ENCODE measurements at places on chromosomes 1 and 21. TPM values are rescaled to one million over a fixed set of nuclear protein-coding genes. Genes with fewer than 3 reads are reported as not detected.

DNA sequence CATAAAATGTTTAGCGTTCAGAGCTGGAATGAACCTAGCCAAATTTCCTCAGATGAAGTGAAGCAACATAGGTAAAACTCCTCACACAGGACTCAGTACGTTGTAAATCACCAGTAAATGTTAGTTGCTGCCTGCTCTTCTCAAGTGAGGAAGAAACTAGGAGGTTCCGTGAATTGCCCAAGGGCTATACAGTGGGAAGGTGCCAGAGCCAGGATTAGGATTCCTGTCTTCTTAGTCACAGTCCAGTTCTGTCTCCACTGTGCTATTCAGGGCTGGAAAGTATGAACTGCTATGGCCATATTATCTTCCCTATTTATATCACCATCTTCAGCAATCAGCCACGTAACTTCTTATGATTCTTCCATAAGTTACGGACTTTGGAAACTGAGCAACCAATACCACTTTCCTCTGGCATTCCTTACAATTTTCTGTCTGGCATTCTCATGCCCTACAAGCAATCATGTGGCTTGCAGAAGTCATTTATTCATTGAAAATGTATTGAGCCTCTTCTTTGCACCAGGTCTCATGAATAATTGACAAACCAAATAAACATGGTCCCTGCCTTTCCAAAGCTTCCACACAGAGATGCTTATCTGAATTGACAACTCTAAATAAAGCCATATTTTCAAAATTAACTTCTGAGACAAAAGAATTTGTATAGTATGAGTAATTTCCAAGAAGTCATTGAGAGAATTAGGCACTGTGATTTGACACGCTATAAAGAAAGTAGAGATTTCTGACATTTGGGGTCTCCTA lies 271.6 kb upstream of the SGIP1 start:
- H3K4me1 ChIP-seq = no peaks in the 10 kb centered on the region
- DNase-seq = no peak
- H3K4me3 ChIP-seq = no peak overlapping the region

DNA sequence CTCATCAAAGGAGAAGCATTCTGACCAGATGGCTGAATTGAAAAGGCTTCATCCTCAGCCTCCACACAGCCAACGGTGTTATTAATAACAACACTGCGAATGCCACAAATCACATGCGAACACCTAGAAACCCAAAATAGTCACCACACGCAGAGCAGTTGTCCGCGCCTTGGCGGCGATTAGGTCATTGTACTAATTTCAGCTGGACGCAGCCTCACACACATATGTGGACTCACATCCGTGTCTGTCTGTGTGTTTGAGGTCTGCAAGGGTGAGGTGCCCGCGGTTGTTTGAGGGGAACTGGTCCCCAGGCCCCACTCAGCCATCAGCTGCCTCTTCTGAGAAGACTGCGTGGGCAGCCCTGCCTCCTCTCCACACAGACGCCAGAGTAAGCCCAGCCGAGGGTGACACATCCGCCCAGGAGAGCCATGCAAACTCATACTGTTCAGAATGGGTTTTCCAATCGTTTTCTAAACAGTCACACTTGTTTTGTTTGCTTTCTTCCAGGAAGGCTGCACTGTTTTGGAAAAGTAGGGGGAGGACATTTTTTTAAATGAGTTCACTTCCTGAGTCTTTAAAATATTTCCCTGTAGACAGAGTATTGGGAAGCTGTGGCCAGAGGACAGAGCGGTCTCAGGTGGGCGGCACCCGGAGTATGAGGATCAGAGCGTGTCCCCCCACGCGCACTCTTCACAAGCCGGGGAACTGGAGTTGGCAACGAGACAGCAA lies 53.4 kb downstream of the TOMM20 start:
- H3K27ac ChIP-seq = peak overlapping the region; percentile 97
- H3K4me1 ChIP-seq = peaks cover 76% of the 10 kb centered on the region
- H3K4me3 ChIP-seq = peak overlapping the region; percentile 58
- H3K27me3 ChIP-seq = no peaks in the 10 kb centered on the region

DNA sequence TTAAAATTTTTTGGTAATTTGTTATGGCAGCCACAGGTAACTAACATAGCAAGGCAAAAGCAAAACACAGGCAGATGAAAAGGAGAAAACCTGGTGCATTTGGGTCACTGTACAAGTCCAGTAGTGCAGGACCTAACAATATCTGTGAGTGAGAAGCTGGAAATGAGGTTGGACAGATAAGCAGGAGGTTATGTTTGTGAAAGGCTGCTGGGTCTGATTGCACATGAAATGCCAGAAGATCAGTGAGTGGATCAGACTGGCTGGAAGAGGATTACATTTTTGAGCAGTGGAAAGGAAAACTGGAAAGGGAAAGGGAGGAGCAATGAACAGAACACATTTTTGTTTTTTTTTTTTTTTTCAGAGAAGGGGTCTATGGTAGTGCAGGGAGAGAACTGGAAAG lies 73.6 kb downstream of the CYYR1 start:
- H3K27ac ChIP-seq = no peak overlapping the region
- H3K4me3 ChIP-seq = no peak overlapping the region
- H3K4me1 ChIP-seq = no peaks in the 10 kb centered on the region
- H3K36me3 ChIP-seq = no peaks in the 10 kb centered on the region

DNA sequence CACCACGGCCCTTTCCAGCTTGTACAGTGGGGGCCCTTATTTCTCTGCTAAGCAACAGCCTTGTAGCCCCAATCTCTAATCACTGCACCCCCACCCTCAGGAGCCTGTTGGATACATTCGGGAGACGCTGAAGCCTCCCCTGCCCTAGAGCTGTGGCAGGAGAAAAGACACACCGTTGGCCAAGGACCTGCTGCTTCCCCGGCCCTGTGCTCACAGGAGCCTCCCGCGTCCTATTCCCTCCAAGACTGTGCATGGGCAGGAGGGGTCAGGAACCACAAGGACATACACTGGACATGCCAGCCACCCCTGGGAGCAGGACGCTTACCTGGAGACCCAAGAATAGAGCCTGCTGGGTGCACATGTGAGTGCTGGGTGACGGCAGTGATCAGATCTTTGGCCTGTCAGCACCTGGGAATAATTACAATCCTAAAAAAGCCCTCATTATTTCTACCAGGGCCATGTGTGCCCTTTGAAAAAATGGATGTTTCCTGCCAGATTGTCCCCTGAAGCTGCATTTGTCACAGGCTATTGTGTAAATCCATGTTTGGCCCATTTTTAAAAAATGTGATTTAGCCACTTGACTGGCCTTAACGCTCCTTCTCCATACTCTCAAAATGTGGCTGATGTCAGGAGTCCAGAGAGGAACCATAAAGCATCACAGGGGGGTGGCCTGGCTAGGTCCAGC lies 590.6 kb downstream of the MATN1 start:
- no peak for DNase-seq
- H3K4me3 ChIP-seq = no peak overlapping the region
- no peaks in the 10 kb centered on the region for H3K4me1 ChIP-seq
- no peaks in the 10 kb centered on the region for H3K36me3 ChIP-seq
- no peaks in the 10 kb centered on the region for H3K27me3 ChIP-seq

DNA sequence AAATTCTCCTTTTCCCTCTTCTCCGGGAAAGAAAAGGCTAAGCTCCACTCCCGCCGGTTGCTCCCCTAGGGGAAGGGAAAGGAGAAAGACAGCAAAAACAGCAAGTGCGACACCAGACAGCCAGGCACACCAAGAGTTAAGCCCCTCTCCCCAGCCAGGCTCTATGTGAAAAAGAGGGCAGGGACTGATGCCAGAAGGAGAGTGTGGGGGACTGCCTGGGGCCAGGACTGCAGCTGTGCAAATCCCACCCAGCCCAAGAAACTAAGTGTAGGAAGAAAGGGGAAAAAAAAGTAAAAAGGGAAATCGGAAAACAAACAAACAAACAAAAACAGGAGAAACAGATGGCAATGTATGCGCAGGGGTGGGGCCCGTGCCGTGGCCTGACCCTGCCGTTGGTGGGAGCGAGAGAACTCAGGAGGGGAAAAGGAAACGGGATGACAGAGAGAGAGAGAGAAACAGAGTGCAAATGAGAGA lies 27.7 kb upstream of the FMO1 start:
- DNase-seq = no peak
- peaks cover 75% of the 10 kb centered on the region for H3K4me1 ChIP-seq
- H3K36me3 ChIP-seq = no peaks in the 10 kb centered on the region

DNA sequence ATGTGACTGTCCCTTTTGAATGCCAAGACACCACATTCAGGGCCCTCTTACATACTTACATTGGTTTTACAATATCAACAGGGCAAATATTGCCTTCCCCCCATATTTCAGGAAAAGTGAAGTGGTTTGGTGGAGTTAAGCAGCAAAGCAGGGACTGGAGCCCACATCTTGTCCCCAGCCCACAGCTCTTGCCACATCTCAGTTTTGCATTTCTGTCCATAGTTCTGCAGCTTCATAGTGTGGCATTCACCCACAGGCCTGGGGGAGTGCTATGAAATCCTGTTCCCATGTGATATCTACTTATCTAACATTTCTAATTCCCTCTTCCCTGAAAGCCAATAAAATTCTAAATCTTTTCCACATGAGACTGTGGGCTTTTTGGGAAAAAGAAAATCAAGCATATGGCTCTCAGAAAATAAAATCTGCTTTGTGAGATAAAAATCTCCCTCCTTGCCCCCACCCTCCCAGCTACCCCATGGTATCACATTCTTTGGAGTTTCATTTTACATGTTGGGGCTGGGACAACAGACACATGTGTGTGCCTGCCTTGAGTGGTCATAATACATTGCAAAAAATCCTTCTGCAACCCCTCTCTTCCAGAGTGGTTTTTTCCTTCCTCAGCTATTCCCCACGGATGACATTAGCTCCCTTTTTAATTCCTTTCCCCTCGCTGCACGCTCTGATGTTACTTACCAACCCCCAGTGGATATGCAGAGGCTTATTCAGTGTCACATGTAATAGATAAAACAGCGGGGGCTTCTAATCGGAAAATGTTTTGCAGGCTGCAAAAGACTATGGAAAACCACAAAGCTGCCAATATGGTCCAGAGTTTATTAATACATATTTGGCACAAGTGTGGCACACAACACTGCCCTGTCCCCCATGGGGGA lies 20.5 kb upstream of the CD2 start:
- H3K27me3 ChIP-seq = no peaks in the 10 kb centered on the region
- H3K36me3 ChIP-seq = no peaks in the 10 kb centered on the region
- no peak for DNase-seq
- H3K4me1 ChIP-seq = no peaks in the 10 kb centered on the region

- no peak for DNase-seq
- H3K27ac ChIP-seq = no peak overlapping the region
- no peaks in the 10 kb centered on the region for H3K27me3 ChIP-seq
- H3K36me3 ChIP-seq = no peaks in the 10 kb centered on the region
Observed at GRCh38 chr1:38555594-38555993, 304.0 kb downstream of the RRAGC start.

DNA sequence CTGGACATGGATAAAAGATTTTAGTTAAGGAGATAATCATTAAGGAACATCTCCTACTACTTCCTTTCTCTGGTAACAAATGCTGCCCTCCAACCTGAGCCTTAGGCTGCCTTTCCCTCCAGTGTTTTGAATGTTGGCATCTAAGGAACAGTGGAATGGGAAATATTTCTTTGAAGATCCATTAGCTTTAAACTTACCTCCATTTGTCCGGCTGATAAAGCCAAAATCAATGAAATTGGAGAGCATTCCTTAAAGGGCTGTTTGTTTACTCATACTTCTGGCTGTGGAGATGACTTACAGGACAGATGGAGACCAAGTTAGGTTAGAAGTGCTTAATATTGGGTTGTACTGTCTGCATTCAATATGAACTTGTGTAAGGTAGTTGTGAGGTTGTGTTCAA lies 439.1 kb downstream of the PLA2G4A start:
- H3K27me3 ChIP-seq = no peaks in the 10 kb centered on the region
- no peaks in the 10 kb centered on the region for H3K36me3 ChIP-seq
- DNase-seq = no peak
- no peaks in the 10 kb centered on the region for H3K4me1 ChIP-seq

DNA sequence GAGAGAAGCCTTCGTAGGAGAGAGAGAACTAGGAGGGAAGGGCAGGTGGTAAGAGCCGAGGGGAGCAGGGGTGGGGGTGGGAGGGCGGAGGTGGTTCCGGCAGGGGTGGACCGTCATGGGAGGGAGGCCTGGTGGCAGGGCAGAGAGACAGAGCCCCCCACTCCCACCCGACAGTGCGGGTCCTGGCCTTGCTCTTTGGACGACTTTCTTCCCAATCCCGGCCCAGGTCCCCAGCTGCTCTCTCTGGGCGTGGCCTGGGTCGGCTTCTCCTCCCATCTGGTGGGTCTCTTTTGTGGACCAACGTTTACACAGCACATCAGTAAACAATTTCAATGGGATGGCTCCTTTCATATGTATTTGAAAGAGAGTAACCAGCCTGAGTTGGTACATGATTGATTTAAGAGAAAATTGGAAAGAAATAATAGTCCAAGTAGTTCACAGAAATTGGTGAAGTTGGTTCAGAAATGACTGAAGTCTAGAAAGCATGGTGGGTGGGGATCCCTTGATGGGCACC lies 56.9 kb downstream of the LDLRAD2 start:
- no peak for DNase-seq
- H3K4me3 ChIP-seq = no peak overlapping the region
- peaks cover 73% of the 10 kb centered on the region for H3K36me3 ChIP-seq
- H3K27ac ChIP-seq = peak overlapping the region; percentile 59

The ANGPTL3 gene
- total RNA-seq = not detected

The INSRR gene
- total RNA-seq = not detected

The AK2 gene
- 106 TPM for total RNA-seq

The CCDC24 gene
- 4.5 TPM for total RNA-seq

The CA6 gene
- total RNA-seq = not detected

The JAM2 gene
- total RNA-seq = 10.2 TPM

The ADAMTSL4 gene
- 45.1 TPM for total RNA-seq

The VAV3 gene
- 6.9 TPM for total RNA-seq
